Activated naive CD4-positive, alpha-beta T cell (primary cell): ENCODE measurements at places on chromosomes 6 and 20.

DNA sequence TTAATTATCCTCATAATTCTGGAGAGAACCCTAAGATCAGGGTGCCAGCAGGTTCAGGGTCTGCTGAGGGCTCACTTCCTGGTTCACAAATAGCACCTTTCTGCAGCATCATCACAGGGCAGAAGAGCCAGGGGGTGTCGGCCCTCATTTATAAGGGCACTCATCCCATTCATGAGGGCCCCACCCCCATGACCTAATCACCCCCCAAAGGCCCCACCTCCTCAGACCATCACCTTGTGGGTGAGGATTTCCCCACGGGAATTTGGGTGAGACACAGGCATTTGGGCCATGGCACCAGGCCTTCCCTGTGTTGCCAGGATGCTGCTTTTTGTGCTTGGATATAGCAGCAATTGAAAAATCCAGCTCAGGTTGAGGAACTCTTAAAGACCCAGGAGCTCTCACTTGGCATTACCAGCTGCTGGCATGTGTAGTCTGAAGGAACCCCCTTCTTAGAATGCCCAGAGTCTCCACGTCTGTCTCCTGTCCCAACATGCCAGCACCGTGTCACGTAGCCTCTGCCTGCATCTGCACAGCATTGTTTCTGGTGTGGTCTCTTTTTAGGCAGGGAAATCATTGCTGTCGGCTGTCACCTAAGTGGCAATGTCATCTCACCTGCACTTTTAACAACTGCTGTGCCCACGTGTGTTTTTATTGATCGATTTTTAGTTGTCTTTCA lies 71.5 kb downstream of the RPP40 start:
- no peak for DNase-seq

DNA sequence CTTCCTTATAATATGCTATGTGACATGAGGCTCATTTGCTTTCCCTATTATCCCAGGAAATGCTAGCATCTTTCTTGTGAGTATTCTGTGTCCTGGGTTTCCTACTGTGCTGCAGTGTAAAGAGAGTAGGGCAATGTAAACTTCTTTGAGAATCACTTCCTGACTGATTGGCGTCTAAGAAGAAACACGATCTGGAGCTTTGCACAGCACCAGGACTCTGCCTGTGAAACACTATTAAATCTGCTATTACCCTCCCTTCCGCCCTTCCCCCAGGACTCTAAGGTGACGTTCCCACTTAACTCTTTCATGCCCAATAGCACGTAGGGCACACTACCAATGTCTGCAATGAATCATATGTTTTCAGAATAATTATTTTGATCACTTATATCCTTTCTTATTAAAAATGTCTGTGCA lies 607.3 kb upstream of the CITED2 start:
- no peak for DNase-seq

GRCh38 chr6:20198156-20198774 lies 14.0 kb downstream of the MBOAT1 start:
- DNase-seq = no peak

DNA sequence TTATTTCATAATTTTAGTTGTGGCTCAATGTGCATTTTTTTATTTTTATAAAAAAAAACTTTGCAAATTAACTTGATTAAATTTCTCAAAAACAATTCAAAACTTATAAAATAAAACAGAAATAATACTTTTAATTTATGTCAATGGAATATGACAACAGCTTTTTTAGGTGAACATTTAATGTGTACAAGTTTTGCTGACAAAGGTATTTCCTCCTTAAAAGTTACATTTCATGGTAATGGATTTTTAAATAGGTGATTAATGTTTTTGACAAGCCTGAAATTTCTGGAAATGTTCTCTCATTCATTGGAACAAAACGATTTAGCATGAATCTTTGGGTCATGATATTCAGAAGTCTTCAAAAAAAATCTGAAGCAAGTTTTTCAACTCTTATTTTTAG lies 1160.0 kb downstream of the HACE1 start:
- DNase-seq = no peak

DNA sequence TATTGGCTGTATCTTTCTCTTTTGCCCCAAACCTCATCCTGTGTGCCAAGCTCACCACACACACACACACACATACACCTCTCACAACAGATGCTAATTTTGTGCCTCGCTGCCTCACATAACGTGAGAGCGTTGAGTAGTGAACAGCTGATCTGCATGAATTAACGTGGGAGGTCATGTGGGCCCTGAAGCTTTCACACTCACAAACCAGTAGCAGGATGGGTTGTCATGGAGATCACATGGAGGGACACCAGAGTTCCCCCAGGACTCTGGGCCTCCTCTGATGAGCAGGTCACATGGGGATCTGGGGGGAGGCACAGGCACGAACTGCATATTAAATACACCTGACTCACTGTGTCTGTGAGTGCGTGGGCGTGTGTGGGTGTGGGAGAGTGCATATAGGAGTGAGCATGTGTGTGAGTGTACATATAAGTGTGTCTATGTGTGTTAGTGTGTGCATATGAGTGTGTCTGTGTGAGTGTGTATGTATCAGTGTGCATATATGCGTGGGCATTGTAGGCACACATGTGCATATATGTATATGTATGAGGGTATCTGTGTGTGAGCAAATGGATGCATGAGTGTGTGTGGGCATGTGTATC lies 62.7 kb upstream of the SULF2 start:
- DNase-seq = no peak

GRCh38 chr6:98486057-98486456 lies 348.3 kb upstream of the POU3F2 start:
- no peak for DNase-seq

DNA sequence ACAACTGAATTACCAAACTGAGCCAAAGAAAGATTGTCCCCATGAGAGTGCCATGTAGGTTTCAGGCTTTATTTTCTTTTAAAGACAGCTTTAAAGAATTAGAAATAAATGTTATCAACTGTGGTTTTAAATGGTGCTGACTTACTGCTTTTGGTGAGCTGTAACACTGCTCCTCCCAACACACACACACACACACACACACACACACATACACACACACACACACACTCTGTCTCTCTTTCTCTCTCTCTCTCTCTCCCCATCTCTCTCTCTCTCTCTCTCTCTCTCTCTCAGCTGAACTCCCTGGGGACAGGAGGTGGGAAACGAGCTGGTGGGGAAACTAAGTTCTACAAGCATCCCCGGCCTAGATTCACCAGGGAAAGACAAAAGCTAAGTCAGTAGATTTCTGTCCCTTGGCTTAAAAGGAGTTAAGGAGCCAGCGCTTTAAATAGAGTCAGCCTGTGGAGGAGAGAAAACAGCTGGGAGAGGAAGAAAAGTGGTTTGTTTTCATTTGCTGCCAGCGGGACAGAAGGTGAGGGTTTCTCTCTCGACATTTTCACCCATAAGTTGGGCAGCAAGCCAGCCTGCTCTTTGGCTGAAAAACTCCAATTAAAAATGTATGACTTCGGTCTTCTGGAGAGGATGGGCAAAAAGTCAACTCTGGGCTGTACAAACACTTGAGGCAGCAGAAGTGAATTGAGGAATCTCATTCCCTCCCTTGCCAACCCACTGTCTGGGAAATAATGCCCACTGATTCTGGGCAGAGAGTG lies 27.4 kb downstream of the CBLN4 start:
- DNase-seq = no peak

DNA sequence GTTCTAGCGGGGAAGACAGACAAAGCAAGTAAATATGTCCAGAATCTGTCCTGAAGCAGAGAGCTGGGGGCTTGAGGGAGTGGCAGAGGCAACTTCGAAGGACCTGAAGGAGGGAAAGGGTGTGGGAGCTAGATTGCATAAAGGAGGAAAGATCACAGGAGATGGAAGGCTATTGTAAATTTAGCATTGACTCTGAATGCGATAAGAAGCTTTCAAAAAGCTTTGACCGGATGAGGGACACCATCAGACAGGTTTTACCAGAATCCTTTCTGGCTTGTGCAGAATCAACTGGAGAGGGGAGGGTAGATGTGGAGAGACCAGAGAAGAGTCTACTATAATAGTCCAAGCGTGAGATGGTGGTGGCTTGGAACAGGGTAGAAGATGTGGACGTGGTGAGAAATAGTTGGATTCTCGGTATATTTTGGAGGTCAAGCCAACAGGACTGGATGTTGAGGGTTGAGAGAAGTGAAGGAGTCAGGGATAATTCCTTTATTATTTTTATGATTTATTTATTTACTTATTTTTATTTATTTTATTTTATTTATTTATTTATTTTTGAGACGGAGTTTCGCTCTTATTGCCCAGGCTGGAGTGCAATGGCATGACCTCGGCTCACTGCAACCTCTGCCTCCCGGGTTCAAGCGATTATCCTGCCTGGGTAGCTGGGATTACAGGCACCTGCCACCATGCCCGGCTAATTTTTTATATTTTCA lies 19.9 kb upstream of the RIPOR3 start:
- DNase-seq = no peak

DNA sequence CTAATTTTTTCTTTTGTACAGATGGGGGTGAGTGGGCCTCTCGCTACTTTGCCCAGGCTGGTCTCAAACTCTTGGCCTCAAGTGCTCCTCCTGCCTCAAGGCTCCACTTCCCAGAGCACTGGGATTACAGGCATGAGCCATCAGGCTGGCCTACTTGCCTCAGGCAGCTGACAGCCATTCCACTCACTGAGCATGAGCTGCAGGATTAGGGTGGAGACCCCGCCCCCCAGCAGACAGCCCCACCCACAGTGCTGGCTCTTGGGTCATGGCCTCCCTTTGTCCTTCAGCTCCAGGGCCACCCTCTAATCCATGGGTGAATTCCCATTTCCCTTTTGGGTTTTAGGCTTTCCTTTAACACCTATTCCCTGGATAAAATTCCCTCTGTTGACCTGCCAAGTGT lies 82.1 kb downstream of the BFSP1 start:
- DNase-seq = no peak

DNA sequence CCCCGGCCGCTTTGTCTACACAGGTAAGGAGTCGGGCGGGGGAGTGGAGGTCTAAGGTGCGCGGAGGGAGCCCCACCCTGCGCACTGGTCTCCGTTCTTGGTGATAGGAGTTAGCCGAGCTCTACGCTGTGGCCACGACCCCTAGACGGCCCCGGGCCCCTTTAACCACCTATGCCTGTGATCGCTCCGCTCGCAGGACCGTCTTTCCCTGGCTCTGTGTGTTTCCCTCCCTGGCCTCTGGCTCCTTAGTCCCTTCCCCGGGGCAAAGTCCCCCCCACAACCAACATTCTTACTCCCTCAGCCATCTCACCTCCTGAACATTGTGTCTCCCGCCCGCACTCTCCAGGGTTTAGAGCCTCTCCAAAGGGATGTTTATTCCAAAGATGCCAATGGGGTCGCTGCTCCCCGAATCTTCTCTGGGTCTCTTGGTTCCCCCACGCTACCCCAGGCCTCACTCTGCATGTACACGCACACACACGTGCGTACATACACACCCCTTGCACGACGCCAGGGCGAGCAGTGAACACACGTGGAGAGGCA lies 50.4 kb downstream of the CPXM1 start:
- no peak for DNase-seq

DNA sequence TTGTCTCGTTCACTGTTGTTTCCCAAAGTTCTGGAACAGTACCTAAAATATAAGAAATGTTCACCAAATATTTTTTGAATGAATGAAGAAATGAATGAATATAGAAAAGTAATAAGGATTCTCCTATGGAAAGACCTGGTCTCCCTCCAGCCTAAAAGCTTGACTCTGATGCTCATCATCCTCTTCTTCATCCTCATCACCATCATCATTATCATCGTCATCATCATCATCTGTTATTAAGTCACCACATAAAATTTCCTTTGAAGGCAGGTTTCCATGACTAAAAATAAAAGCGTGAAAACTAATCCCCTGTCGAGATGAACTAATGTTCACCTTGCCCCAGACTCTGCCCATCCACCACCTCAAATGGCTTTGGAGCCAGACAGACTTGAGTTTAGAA lies 216.9 kb upstream of the PRND start:
- no peak for DNase-seq
